ENCODE measurements at places on chromosomes 3 and 15.

DNA sequence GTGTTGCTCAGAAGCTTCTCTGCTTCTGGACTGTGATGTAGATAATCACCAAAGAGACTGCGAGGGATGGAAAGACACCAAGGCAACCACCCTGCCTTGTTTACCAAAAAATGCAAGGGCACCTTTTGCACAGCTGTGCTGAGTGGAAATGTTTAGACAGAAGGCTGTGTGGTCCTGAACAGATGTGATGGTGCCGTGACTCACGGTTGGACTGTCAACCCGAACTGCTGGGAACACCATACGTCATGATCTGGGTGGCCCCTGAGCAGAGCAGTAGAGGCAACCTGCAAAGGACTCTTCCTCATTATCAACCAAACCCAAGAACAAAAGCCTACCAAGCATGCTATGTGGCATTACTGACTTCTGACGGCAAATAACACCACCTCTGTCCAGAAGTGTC, 61.3 kb upstream of the LPP start:
- DNase-seq = no peak

GRCh38 chr15:61133361-61133760, 95.7 kb downstream of the RORA start:
- DNase-seq = no peak

GRCh38 chr3:19920401-19921080, 13.5 kb downstream of the EFHB start:
- no peak for DNase-seq

DNA sequence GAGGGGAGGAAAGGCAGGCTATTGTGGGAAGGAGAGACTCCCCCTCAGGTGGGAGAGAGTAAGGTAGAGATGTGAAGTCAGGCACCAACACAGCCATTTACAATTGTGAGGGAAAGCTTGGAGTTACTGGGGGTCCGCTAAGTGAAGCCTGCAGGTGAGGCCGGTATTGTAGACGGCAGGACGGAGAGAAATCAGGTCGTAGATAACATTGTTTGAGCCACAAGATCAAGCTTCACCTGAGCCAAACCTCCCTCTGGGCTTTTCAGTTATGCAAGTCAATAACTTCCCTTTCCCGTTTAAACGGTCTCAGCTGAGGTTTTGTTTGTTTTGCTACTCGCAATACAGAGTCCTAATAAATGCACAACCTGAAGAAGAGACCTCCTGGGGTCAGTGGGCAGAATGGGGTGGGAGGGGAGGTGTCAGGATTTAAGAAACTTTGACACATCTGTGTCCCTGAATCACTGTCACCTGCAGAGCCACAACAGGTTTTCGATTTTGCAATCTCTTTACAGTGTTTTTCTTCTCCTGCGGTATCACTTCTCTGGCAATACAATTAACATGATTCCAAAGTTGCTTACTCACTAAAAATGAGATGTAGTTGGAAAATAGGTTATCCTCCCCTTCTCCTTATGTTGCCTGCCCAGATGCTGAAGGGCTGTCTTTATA, 72.0 kb upstream of the GLCE start:
- no peak for DNase-seq

GRCh38 chr15:43187544-43188155, 2.4 kb downstream of the CCNDBP1 start:
- DNase-seq = no peak

Measured in testis (tissue), 5 donors.